HFF-Myc (cell line): ENCODE measurements at places on chromosomes 12 and 14.

DNA sequence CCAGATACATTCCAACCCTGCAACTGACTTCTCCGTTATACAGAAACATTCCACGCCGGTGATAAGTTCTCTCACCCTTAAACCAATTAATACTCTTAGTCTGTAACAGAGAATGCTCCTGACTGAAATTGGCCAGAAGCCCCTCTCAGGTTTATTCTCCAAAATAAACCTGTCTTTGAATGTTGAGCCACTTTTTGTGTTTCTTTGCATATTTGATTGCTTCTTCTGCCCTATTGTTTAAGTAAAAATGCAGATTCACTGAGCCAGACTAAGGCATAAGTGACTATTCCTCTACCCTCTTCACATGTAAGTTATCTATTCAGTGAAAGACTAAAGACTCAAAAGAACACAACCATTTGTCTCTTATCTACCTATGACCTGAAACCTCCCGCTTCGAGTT is 3.6 kb upstream of the AVPR1A start:
- DNase-seq = no peak

DNA sequence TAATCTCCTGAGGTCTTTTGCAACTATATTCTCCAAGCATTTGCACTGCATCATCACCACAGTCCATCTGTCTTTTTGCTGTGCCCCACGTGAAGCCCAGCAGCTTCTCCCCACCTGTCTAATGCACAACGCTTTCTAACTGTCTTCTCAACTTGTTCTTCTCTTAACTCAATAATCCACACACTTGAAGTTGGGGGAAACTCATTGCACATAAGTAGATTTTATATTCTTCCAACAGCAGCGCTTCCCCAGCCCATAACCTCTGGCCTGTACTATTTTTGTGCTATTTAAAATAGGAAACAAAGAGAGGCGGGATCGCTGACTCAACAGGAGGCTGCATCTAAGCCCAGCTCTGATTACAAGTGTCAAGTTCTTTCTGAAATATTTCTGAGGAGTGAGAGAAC is 226.7 kb downstream of the GXYLT1 start:
- DNase-seq = no peak

GRCh38 chr14:22737052-22737451 is 29.4 kb upstream of the OXA1L start:
- no peak for DNase-seq

DNA sequence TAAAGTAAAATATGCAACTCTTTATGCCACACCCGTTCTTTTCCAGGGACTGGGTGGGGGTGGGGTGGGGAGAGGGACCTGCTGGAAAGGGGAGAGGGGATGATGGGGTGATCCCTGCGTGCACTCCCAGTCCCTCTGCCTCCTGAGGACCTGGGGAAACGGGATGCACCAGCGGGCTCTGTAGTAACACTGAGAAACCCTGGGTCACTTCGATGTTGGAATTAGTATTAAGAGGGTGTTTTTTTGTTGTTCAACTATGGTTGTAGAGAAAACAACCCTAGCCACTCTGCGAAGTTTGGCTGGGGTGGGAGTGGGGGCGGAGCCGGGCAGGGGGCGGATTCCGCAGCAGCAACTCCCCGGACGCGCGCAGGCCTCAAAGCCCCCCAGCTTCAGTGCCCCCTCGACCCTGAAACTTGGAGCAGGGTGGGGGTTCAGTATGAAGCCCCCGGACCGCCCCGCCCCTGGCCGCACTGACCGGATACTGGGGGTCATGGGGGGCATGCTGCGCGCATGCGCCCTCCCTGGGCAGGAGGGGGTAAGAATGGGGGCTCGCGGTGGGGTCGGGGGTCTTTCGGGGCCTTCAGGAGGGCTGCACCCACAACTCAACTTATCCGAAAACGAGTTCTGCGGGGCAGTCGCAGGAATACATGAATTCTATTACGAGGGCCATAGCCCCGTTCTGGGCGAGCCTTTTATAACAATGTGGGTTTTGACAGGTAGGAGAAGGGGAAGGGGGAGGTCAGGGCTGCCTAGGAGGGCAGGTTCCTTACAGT is 1.3 kb upstream of the ARHGEF25 start:
- no peak for DNase-seq

DNA sequence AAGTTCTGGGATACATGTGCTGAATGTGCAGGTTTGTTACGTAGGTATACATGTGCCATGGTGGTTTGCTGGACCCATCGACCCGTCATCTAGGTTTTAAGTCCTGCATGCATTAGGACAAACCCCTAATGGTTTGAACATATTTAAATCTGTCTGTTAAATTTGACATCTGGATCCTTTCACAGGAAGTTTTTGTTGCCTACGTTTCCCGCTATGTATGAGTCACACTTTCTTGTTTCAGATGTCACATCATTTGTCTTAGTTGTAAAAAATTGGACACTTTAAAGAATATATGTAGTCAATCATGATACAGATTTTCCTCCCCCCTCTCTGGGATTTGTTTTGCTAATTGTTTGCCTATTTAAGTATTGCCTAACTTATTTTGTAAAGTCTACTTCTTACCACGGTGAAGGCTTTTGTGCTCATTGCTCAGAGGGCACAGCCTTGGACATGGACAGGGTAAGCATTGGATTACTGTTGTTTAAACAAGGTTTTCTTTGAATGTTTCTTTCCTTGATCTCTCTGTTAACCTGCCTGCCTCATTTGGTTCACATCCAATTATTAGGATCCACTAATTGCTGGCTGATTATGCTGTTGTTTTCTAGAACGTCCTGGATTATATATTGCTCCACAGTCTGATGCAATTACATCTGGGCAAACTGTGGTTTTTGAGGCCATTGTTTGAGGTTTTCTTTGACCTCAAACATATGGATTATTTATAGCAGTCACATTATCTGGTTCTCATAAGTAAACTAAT is 1441.4 kb downstream of the AACS start:
- DNase-seq = no peak

DNA sequence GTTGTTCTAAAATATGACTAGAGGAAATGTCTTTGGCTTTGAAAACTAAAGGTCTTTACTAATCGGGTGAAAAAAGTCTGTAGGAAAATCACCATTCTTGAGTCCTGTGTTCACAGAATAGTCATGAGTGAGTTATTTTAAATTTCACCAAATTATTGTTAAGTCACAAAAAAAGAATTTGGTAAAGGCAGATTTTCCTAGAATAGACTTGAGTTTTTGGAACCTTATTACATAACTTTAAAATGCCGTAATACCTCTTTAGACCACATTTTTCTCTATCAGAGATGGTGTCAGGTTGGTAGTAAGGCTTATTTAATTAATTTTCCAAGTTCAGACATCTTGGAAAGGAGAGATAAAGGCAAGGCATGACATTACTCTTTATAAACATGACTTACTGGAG is 184.7 kb upstream of the GARIN2 start:
- no peak for DNase-seq

GRCh38 chr14:68873376-68873775 is 80.5 kb upstream of the ZFP36L1 start:
- DNase-seq = no peak
